Cardiac atrium fibroblast (primary cell): ENCODE measurements at places on chromosomes 12 and 14. TPM values are rescaled to one million over a fixed set of nuclear protein-coding genes. Genes with fewer than 3 reads are reported as not detected.

Gene TBK1
- 11.3 and 13.2 TPM in 2 replicates for total RNA-seq

Gene PTPRB
- total RNA-seq = 2.3 and 2.6 TPM in 2 replicates

Gene UBE3B
- 36.5 and 53.6 TPM in 2 replicates for total RNA-seq

Gene GAS2L3
- 4.2 and 5.2 TPM in 2 replicates for total RNA-seq

Gene OSGEP
- 22.6 and 35.2 TPM in 2 replicates for total RNA-seq

Gene CLIP1
- 19.9 and 22.0 TPM in 2 replicates for total RNA-seq

Gene SCARB1
- total RNA-seq = 26.0 and 37.4 TPM in 2 replicates

Gene SERPINA9
- total RNA-seq = not detected in 2 replicates

Gene ZNF641
- total RNA-seq = 7.5 and 9.7 TPM in 2 replicates

Gene PLEKHG7
- total RNA-seq = not detected in 2 replicates

Gene DNAH10
- under 0.01 and 0.54 TPM in 2 replicates for total RNA-seq
